ENCODE measurements at places on chromosomes 1 and 21.
A peak's percentile ranks its signal among the peaks of the same experiment; 100 is the strongest.

DNA sequence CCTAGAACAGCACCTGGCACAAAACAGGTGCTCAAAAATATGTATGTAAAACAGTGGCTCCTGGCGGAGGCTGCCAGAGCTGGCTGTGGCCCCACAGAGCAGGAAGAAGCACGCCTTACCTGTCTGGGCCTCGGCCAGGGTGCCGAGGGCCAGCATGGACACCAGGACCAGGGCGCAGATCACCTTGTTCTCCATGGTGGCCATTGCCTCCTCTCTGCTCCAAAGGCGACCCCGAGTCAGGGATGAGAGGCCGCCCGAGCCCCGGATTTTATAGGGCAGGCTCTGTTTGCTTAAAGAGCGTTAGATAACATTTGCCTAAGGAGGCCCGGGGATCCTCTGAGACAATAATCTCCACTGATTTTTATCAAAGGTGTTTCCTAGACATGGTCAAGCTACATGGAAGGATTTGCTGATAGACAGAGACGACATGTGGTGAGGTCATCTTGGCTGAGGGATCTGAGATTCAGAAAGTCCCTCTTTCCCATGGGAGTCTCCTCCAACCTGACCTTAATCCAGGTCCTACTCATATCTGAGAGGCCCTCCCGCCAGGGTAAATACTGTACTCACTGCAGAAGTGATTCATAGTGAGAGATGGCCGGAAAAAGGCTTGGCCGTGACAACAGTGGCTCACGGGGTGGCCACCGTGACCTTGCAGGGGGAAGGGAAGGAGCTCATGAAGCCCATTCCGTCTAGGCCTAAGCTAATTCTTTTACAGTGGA, at the start of gene TFF1:
Gene TFF1, minus strand, starts transcription at position 244 of the 719 bp plus-strand sequence. Its CDS starts 40 bp downstream, at position 204.
- no peak for ATAC-seq

- ATAC-seq: no peak
Observed at GRCh38 chr1:147091801-147092200, 80.5 kb downstream of the PRKAB2 start.

DNA sequence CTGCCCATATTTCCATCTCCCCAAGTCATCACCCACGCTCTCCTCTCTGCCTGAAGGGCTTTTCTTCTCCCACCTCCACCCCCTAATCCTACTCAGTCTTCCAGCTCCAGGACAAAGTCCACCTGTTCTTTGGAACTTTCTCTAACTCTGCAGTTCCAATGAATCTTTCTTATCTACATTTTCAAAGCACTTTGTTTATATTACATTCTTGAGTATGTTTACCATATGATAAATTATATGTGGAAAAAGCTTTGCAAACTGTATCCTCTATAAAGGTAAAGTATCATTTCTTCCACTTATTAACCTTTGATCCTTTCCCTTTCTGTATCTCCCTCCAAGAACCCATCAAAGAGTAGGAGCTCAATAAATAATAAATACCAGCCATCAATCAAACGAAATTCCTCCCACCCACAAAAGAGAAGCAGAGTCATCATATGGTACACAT, 39.7 kb downstream of the TTC13 start:
- no peak for ATAC-seq

DNA sequence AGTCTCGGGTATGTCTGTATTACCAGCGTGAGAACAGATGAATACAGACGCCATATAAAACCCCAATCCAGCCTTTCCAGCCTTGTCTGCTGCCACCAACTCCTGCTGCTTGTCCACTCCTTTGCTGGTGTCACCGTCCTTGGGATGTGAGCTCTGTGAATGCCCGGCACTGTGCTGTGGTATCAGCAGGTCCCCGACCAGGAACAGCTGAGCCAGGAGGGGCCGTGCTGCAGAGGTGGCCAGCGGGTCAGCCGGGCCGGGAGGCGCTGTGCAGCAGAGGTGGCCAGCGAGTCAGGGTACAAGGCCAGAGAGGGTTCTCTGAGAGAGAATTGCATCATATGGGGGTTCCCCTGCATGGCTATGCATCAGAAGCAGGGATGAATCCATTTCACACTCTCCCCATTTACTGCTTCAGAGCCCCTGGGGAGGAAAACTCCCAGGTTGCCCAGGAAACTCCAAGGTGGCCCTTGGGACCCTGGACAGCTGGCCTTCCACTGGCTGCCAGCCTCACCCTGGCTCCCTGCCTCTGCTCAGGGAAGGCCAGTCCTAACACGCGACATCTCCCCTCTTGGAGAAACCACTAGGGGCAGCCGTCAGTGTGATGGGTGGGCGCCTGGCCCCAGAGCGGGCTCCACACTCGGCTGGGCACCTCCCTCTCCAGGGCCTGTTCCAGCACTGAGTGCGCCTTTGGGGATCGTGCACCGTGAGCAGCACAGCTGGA, 122.4 kb upstream of the COL6A1 start:
- no peak for ATAC-seq

- no peak for ATAC-seq
Observed at GRCh38 chr21:28256420-28256831, 736.3 kb downstream of the LTN1 start.

DNA sequence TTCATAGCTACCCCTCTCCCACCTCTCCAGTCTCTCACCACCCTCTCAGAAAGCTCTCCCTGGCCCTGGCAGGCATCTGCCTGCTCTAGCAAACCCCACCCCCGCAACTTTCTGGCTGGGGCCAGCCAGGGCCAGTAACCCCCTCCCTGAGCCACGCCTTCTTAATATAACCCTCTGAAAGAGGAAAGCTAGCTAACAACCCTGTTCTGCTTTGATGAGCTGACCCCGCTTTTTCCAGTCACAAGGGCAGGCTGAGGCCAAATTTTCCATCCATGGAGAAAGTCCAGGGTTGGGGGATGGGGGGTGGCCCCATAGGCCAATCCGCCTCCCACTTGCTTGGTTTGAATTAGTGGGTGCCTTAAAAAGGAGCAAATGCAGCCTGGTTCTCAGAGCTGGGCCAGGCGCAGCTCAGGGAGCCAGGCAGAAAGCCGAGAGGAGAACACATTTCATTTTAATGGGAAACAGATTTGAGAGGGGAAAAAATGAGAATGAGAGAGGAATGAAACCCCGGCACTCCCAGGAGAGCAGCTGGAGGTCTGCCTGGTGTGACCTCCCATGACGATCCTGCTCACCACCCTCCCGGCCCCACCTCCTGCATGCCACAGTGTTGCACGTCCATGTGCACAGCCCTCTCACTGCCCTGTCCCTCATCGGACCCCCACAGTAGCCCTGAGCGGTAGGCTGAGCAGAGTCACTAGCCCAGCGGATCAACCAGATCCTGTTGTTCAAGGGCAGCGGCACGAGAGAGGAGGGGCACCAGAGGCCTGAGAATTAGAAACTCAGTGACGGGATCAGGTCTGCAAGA, 62.3 kb downstream of the OPTC start:
- ATAC-seq: peak; percentile 55

DNA sequence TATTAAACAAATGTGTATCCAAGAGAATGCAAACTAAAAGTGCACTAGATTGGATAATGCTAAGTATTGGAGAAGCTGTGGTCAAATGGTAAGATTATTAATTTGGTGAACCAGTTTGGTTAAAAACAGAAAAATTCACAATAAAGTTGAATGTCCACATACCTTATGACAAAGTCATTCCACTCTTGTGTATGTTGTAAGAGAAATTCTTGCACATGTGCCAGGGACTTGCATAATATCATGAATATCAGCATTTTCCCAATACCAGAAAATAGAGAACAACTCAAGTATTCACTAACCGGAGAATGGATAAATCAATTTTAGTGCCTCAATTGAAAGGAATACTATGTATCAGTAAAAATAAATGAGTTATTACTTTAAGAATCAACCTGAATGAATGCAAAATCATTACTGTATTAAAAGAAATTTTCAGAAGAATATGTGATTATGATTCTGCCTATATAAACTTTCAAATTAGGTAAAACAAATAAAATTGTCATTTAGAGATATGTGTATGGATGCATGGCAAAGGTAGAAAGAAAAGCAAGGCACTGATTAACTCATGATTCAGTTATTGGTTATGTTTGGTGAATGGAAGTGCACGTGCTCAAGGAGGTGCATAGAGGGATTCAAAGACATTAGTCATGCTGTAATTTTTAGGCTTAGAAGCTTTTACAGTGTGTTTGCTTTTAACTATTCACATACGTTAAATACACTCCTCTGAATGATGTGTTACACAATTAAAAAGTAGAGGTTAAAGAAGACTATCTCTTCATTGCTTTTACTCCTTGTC, 217.4 kb upstream of the KCNK2 start:
- no peak for ATAC-seq

DNA sequence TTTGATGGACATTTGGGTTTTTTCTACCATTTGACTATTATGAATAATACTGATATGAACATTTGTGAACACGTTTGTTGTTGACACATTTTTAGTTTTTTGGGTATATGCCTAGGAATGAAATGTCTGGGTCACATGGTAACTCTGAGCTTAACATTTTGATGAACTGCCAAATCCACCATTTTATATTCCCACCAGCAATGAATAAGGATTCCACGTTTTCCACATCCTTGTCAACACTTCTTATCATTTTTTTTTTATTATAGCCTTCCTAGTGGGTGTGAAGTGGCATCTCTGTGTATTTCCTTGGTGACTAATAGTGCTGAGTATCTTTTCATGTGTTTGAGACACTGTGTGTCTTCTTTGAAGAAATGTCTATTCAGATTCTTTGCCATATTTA, 67.6 kb downstream of the RASAL2 start:
- no peak for ATAC-seq

- ATAC-seq: peak; percentile 88
Observed at GRCh38 chr1:32724678-32725614, 22.4 kb upstream of the SYNC start.

DNA sequence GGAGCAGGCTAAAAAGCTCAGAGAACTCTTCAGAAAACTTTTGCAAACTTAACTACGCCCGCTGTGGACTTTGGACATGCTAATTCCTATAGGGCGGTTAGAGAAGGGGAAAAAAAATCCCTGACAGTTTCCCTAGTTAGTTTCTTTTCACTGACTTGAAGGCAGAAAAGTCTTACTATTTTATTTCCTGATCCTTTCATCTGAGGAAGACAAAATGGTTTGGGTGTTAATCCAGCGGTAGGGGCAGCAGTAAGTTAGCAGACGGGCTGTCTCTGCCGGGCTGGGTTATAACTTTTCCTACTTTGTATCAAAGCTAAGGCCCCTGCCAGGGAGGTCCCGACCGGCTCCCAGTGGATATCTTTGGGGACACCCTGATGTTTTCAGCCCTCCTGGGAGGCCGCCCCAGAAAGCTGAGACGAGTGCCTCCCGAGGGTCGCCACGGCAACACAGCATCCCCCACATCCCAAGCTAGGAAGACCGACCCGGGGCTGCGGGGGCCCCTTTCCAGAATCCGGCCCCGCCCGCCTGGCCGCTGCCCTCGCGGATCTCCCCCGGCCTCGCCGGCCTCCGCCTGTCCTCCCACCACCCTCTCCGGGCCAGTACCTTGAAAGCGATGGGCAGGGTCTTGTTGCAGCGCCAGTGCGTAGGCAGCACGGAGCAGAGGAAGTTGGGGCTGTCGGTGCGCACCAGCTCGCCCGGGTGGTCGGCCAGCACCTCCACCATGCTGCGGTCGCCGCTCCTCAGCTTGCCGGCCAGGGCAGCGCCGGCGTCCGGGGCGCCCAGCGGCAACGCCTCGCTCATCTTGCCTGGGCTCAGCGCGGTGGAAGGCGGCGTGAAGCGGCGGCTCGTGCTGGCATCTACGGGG, 162.6 kb downstream of the RUNX1 start:
- no peak for ATAC-seq

GRCh38 chr1:175319912-175320230, 127.3 kb upstream of the KIAA0040 start:
- no peak for ATAC-seq

DNA sequence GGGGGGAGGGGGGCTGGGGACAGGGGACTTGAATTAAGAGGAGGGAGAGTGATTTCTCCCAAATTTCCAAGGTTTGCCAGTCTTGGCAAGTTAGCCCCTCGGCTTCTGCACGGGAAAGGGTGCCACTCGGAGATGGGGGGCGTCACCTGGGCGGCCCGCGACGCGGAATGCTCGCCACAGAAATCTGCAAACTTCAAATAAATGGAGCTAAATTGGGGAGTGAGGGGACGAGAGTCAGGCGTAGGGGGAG, 885 bp upstream of the SSBP3 start:
- peak; percentile 1 for ATAC-seq

DNA sequence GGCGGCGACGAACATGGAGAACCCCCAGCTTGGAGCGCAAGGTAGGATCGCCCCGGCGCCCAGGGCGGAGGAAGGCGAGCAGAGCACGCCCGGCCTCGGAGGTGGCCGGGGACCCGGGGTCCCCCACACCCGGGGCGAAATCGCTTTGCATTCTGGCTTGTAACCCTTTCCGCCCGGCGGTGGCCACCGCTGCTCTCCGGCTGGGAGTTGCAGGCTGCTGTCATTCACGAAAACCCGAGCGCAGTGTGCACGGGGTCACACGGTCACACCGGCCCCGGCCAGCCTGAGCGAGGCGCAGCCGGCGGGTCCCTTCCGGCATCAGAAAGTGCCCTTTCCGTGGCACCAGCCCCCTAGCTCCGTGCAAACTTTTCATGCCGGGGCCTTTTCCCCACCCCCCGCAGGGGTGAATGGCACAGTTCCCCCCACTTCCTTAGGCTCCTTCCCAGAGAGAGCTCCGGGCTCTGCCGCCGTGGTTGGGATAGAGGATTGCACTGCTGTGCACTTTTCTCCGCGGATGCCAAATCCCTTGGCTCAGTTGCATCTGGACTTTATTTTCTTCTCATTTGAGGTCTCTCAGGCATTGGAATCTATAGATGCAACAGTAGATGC, 802 bp downstream of the KAZN start:
- ATAC-seq: peak; percentile 15

DNA sequence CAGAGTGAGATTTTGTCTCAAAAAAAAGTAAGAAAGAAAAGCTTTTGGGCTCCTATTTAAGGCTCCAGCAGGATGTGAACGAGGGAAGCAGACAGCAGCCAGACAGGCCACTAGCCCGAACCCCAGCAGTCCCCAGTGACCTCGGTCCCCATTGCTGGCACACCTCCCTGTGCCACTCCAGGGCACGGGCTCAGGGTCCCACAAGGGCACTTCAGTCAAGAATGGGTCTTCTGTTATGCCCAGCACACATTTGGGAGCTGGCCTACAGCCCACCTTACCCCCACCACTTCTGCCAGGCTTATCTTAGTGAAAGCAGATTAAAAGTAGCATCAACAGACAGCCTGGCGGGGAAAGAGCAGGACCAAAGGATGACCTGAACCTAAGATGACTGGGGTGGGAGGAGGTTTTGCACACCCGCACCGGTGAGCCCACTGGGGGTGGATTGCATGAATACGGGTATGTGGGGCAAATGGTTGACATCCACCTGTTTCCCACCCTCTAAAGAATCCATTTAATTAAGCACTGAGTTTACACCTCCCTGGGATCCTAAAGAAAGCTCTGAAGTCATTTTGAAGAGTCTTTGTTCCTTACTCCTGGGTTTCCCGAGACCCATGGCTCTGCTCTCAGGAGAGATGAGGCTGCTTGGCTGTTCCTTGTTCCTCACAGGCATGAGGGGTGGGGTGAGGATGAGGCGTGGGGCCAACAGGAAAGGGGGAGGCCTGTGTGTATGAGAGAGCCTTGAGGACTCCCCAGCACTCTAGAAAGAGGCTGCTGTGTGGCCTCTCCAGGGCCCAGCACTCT, 4.7 kb downstream of the CHI3L1 start:
- ATAC-seq: no peak

GRCh38 chr1:170685166-170685565, 21.2 kb downstream of the PRRX1 start:
- no peak for ATAC-seq
